Kidney epithelial cell (primary cell): ENCODE measurements at places on chromosomes 1 and 21. TPM values are rescaled to one million over a fixed set of nuclear protein-coding genes. Genes with fewer than 3 reads are reported as not detected.

Gene KCNJ10
- total RNA-seq = 0.04 TPM in 1 of 2 replicates, not detected in the other

Gene PLEKHN1
- total RNA-seq = 13.2 and 13.3 TPM in 2 replicates

Gene HSD3B1
- not detected in 2 replicates for total RNA-seq

Gene CBR3
- total RNA-seq = 0.21 and 0.41 TPM in 2 replicates

Gene TRIM17
- 4.6 and 6.1 TPM in 2 replicates for total RNA-seq

Gene OR2L5
- total RNA-seq = not detected in 2 replicates

Gene SLC22A15
- total RNA-seq = 12.9 and 17.6 TPM in 2 replicates

Gene PTAFR
- total RNA-seq = 1.8 and 2.3 TPM in 2 replicates

Gene VTCN1
- total RNA-seq = 0.29 and 1.3 TPM in 2 replicates

Gene PDE9A
- 3.9 and 4.2 TPM in 2 replicates for total RNA-seq

Gene LRRC7
- 0.04 TPM in 1 of 2 replicates, not detected in the other for total RNA-seq

Gene BCAN
- 0.14 and 0.17 TPM in 2 replicates for total RNA-seq

Gene NHLH1
- total RNA-seq = 0.08 TPM in 1 of 2 replicates, not detected in the other

Gene S100A2
- 16.1 and 27.5 TPM in 2 replicates for total RNA-seq

Gene BTBD19
- 3.8 and 4.4 TPM in 2 replicates for total RNA-seq

Gene ELAVL4
- total RNA-seq = 0.13 TPM in 1 of 2 replicates, not detected in the other

Gene CACNA1S
- total RNA-seq = not detected in 2 replicates

Gene SPRR3
- 1.1 TPM in 1 of 2 replicates, not detected in the other for total RNA-seq

Gene TMEM125
- 15.7 and 16.2 TPM in 2 replicates for total RNA-seq

Gene MEX3A
- 34.5 and 34.6 TPM in 2 replicates for total RNA-seq

Gene SMIM1
- not detected in 2 replicates for total RNA-seq

Gene OXCT2
- total RNA-seq = 5.9 and 7.0 TPM in 2 replicates

Gene COL8A2
- 1.2 TPM in 2 replicates for total RNA-seq
